CD4-positive, alpha-beta T cell (primary cell): ENCODE measurements at places on chromosomes 16 and 17.

GRCh38 chr16:55698946-55699345 is 43.2 kb downstream of the SLC6A2 start:
- no peak for DNase-seq

- no peak for DNase-seq
These were observed 12.6 kb downstream of the GRB7 start for GRCh38 chr17:39750131-39751015.

DNA sequence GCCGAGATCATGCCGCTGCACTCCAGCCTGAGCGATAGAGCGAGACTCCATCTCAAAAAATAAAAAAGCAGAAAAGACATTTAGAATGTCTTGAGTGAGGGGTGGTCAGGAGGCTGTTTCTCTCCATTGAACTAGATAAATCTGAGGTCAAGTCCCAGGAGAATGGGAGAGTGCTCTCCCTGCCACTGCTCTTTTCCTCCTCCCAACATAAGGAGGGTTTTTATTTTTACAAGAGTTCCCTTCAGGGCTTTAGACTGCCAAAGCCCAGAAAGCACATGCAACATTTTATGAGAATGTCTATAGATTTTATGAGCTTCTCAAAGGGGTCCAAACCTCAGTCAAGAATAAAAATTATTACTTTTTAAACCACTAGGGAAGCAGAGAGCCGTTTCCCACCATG is 1.6 kb downstream of the RND2 start:
- no peak for DNase-seq

- DNase-seq, result no peak
These were observed 228.4 kb downstream of the CPPED1 start for GRCh38 chr16:12575288-12575687.

GRCh38 chr17:21272881-21273792 is 11.4 kb upstream of the MAP2K3 start:
- DNase-seq, result no peak

- no peak for DNase-seq
These were observed 117.9 kb upstream of the AXIN2 start for GRCh38 chr17:65679165-65679845.

DNA sequence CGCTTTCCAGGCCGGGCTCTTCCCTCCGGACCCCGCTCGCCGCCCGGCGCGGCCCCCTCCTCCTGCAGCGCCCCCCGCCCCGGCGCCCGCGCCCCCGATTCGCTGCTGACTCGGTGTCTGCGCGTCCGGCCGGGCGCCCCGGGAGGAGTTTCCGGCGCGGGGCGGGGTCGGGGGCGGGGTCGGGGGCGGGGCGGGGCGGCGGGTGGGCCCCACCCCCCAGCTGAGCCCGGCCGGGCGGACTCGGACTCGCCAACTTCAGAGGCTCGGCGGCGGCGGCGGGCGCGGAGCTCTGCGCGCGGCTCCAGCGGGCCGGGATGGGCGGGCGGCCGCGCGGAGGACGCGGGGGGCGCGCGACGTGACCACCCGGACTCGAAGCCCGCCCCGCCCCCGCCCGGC is at the start of gene METRNL:
TSS of gene METRNL (plus strand) at position 258 of the 396 bp plus-strand sequence. CDS start 207 bp downstream, outside the sequence.
- DNase-seq, result peak; percentile 27

GRCh38 chr16:56478281-56479049 is 27.1 kb downstream of the OGFOD1 start:
- DNase-seq, result no peak

GRCh38 chr16:47461598-47462266 is 601 bp downstream of the PHKB start:
- no peak for DNase-seq

DNA sequence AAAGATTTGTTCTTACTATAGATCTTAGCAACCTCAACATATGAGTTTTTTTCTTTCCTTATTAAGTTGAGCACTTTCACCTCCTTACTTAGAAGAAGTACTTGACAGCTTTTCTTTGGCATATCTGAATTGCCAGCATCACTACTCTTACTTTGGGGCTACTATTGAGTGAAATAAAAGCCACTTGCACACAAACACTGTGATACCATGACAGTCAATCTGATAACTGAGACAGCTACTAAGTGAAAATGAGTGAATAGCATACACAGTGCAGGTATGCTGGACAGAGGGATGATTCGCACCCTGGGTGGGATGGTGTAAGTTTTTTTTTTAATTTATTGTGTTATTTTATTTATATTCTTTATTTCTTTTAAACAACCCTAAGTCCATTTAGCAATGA is 13.5 kb upstream of the TENT4B start:
- no peak for DNase-seq

- DNase-seq, result no peak
These were observed 16.4 kb downstream of the GRIN2C start for GRCh38 chr17:74843352-74843627.

DNA sequence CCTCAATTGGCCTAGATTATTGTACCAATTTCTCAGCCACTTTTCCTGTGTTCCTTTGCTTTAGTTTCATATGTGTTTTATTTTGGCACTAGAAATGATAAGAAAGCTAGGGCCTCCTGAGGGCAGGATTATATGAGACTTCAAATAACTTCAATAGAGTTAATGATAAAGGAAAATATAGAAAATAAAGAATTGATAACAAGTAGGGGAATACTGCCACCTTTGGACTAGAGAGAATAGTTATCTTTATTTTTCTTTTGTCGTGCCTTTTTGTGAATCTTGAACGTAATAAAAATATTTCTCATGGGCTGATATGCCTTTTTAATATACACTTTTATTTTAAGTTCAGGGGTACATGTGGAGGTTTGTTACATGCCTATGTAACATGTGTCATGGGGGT is 29.3 kb upstream of the RBL2 start:
- no peak for DNase-seq

DNA sequence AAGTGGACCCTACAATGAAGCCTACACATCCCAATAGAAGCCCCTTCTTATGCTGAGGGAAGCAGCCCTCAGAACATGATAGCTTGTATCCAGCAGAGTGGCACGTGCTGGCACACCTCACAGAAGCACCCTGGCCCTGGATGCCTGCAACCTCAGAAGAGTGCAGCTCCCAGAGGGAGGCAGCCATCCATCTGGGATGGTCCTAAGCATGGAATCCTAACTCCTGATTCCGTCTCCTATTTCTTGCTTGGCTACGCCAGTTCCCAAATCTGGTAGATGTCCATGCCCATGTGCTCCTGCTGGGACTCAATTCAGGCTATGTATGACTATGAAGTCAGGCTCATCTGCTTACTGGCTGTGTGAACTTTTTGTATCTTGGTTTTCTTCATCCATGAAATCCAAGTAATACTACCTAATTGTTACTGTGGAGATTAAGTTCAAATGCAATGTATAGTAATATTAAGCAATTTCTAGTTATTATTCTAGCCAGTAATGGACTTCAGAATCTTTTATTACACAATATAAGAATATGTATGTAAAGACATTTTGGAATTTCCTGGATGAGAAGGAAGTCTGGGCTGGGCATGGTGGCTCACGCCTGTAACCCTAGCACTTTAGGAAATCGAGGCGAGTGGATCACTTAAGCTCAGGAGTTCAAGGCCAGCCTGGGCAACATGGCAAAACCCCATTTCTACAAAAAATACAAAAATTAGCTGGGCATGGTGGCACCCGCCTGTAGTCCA is 32.4 kb downstream of the SIAH1 start:
- no peak for DNase-seq

- DNase-seq, result no peak
These were observed 69.7 kb upstream of the FA2H start for GRCh38 chr16:74844041-74844980.

GRCh38 chr17:80991645-80992076 is at the start of gene CHMP6:
Gene CHMP6, plus strand, starts transcription at chr17:80991841. Its CDS starts 78 bp downstream, at chr17:80991919.
- peak; percentile 62 for DNase-seq

- no peak for DNase-seq
These were observed 1.7 kb downstream of the TMC6 start for GRCh38 chr17:78126895-78127238.

DNA sequence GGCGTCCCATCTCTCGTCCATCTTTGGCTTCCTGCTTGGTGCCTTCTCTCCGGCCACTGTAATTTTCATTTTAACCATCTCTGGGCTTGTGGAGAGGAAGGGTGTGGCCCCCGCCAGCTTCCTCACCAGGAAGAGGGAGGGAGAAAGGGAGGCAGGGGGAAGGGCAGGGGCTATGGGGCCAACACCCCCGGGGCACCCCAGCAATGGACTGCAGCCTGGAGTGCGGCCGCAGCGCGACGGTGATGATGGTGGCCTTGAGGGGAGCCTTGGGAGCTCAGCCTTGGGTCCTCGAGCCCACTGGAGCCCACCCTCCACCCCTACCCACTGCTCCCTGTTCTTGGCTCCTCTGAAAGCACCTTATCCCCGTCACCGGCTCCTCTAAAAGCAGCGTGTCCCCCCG is 9.5 kb downstream of the METRNL start:
- no peak for DNase-seq

- DNase-seq, result no peak
These were observed 67.1 kb downstream of the ENGASE start for GRCh38 chr17:79141578-79142355.

- DNase-seq, result no peak
These were observed 559.3 kb downstream of the MAF start for GRCh38 chr16:79041206-79041605.

DNA sequence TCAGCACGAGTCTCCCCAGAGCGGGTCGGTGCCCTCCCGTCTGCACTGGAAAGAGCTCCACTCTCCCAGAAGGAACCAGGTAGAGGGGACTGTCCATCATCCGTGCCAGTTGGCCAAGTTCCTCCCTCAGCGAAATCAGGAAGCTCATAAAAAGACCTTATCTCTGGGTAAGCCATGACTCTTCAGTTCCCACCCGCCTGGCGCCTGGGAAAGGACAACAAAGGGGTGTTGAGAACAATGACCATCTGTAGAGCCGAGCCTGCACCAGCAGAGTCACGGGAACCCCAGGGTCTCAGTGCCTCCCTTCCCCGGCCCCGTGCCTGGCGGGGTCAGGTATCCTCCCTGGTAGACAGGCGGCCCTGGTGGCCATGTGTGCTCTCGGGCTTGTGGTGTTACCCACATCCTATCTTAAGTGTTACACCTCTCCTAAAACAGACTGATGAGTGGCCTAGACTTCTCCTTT is 190.7 kb downstream of the AXIN2 start:
- DNase-seq, result no peak

DNA sequence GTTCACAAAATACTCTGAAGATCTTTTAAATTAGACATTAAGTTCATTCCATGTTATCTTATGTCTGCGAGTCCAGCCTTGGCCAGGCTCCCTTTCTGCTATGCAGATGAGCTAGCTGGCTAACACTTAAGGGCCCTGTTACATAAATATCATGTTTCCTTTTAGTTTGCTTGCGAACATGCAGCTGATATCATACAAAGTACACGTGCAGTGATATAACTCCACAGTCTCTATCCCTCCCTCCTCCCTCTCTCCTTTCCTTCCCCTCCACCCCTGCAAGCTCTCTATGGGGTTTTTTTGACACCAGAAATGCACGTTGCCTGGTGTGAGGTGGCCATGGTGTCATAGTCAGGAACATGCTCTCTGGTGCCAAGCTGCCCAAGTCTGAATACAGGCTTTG is 46.1 kb downstream of the ARHGAP17 start:
- DNase-seq, result no peak

GRCh38 chr16:66289051-66289680 is 77.3 kb upstream of the CDH5 start:
- DNase-seq, result no peak

DNA sequence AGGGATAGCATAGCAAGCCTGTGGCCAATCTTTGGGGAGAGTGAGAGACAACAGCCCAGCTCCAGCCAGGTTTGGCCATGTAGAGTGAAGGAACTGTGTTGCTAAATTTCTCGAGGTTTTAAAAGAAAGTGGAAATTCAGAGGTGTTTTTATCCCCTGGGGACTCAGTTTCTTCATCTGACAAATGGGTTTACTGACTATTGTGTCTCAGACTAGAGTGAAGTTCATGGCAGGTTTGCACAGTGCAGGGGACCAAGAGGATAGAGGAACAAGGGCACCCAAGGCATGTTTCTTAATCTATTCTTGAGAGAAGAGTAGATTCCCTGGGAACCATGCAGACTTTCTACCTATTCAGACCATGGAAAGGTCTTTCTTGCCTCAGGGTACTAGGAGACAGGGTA is 555.8 kb upstream of the C16orf82 start:
- DNase-seq, result no peak

GRCh38 chr17:40986920-40987319 is 2.8 kb upstream of the KRT40 start:
- no peak for DNase-seq

DNA sequence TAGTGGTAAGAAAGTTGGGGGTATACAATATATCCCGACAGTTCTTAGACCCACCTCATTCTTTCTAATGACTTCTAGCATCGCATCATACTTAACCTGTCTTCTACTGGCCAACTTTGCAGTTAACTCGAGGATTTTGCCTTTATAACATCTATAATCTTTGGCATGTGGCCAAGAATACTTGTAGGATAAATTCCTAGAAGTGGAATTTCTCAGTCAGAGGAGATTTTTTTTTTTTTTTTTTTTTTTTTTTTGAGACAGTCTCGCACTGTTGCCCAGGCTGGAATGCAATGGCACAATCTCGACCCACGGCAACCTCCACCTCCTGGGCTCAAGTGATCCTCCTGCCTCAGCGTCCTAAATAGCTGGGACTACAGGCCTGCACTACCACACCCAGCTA is 253.5 kb downstream of the MRTFB start:
- no peak for DNase-seq

GRCh38 chr17:49670641-49671040 is 7.3 kb downstream of the SPOP start:
- DNase-seq, result no peak

DNA sequence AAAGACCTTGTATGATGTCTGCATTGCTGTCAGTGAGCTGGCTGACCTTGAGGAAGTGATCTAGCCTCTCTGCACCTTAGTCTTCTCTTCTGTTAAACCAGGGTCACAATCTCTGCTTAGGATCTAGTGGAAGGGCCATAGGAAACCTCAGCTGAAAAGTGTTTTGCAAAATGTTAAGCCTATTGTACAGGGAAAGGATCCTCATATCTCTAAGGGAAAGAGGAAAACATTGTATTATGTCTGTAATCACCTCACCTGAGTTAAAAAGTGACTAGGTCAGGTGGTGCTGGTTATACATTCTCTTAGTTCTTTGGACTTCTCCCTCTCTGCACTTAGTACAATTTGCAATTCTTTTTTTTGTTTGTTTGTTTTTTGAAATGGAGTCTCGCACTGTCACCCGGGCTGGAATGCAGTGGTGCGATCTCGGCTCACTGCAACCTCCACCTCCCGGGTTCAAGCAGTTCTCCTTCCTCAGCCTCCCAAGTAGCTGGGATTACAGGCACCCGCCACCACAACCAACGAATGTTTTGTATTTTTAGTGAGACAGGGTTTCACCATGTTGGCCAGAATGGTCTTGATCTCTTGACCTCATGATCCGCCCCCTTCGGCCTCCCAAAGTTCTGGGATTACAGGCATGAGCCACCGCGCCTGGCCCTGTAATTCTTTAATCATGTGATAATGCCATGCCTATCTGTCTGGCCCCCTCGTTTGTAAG is 2.0 kb upstream of the SEPHS2 start:
- DNase-seq, result no peak
